ENCODE measurements at places on chromosomes 11 and 22. TPM values are rescaled to one million over a fixed set of nuclear protein-coding genes. Genes with fewer than 3 reads are reported as not detected.

- no peaks in the 10 kb centered on the region for H3K4me1 ChIP-seq
- no peak overlapping the region for H3K4me3 ChIP-seq
- H3K36me3 ChIP-seq, result peaks cover 36% of the 10 kb centered on the region
- no peak for DNase-seq
- no peak overlapping the region for H3K27ac ChIP-seq
- no peaks in the 10 kb centered on the region for H3K27me3 ChIP-seq
Measured at GRCh38 chr22:28791841-28792490, 8.4 kb downstream of the XBP1 start.

DNA sequence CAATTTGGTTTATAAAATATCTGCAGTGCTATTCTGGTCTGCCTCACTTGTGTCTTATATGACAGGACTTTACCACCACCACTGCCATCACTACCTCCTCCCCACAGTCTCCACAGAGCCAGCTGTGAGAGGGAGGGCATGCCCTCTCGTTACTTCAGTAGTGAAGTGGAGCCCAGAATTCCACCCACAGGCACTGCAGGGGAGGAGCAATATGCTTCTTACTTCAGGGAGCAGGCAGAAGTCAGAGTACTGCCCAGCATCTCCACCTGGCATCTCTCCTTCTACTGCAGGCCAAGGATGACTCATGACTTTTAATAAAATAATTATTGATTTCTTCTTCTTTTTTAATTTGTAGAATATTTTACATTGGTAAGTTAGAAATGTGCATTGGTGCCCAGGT, 255.5 kb downstream of the DYNC2H1 start:
- H3K36me3 ChIP-seq, result no peaks in the 10 kb centered on the region
- no peak overlapping the region for H3K4me3 ChIP-seq
- H3K27me3 ChIP-seq, result no peaks in the 10 kb centered on the region
- no peak overlapping the region for H3K27ac ChIP-seq

DNA sequence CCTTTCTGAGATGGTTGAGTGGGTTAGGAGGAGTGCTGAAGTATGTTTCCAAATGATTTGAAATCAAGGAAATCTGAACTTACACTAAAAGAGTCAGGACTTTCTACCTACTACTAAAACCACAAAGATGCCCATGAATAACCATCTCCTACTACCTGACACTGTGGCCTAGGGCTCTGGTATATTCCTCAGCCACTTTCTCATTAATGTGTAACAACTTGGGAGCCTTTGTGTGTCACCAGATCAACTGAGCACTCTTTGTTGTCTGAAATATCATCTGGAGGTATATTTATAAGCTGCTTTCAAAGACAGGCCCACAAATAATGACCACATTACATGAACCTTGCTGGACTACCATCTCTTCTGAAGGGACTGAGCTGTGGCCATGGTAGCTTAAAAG, 43.9 kb downstream of the RELT start:
- DNase-seq, result no peak
- no peaks in the 10 kb centered on the region for H3K27me3 ChIP-seq
- H3K27ac ChIP-seq, result no peak overlapping the region
- no peaks in the 10 kb centered on the region for H3K36me3 ChIP-seq
- peaks cover 10% of the 10 kb centered on the region for H3K4me1 ChIP-seq
- no peak overlapping the region for H3K4me3 ChIP-seq

DNA sequence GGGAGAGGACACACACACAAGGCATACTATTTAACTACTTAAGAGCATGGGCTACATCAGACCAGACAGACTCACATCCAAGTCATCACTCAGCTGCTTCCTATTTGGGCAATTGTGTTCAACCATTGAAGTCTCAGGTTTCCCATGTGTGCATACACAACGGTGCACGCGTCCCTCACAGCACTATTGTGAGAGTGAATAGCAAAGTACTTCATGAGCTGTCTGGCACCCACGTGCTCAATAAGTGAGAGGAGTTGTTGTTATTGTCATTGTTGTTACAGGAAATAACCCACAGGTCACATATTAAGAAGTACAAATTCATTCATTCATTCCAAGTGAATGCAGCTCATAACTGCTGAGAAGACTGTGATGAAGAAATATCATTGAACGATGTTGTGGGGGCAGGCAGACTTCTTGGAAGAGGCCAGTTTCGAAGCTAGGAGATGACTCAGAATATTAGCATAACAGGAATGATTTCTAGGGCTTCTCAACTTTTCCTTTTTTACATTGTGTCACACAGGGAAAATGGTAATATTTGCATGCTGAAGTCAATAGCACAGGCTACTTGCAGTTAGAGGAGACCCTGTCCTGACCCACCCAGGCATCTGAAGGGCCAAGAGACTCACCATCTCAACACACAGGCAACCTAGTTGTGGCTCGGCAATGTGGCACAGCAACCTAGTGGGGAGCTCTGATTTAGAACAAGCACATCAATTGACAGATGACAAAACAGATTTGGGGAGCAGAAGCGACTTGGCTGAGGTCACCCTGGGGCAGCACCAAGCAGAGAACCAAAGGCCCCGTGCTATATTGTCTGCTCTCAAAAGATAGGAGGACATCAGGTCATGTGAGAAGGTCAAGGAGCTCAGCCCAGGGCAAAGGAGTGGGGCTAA, 606.0 kb downstream of the BUD13 start:
- H3K36me3 ChIP-seq, result no peaks in the 10 kb centered on the region
- H3K4me3 ChIP-seq, result no peak overlapping the region
- H3K27me3 ChIP-seq, result no peaks in the 10 kb centered on the region
- DNase-seq, result no peak

GRCh38 chr22:46286941-46287872, 9.5 kb upstream of the GTSE1 start:
- H3K4me1 ChIP-seq, result no peaks in the 10 kb centered on the region
- peak overlapping the region; percentile 5 for H3K4me3 ChIP-seq
- no peaks in the 10 kb centered on the region for H3K27me3 ChIP-seq
- no peak overlapping the region for H3K27ac ChIP-seq

- no peaks in the 10 kb centered on the region for H3K36me3 ChIP-seq
- no peak overlapping the region for H3K27ac ChIP-seq
- no peaks in the 10 kb centered on the region for H3K4me1 ChIP-seq
- no peak for DNase-seq
Measured at GRCh38 chr22:46031066-46031465, 54.1 kb upstream of the WNT7B start.

DNA sequence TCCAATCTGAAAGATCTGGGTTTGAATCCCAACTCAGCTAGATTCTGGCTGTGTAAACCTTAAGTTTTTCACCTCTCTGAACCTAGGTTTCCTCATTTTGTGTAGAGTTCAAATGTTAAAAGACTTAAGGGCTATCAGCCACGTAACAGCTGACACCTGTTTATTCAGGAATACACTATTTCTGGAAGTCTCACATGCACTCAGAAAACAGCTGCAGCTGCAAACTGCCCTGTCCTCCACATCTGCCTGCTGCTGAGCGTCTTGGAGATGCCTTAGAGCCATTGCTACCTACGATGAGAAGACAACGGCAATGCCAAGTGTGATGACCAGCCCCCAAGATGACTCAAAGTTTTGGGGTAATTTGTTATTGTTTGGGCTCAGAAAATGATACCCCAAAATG, 6.7 kb upstream of the TRIM44 start:
- no peak for DNase-seq
- H3K4me1 ChIP-seq, result no peaks in the 10 kb centered on the region
- H3K36me3 ChIP-seq, result no peaks in the 10 kb centered on the region
- H3K4me3 ChIP-seq, result no peak overlapping the region

GRCh38 chr22:49638788-49639187, 188.9 kb downstream of the BRD1 start:
- no peaks in the 10 kb centered on the region for H3K4me1 ChIP-seq
- H3K27ac ChIP-seq, result no peak overlapping the region
- no peaks in the 10 kb centered on the region for H3K36me3 ChIP-seq
- DNase-seq, result no peak
- no peaks in the 10 kb centered on the region for H3K27me3 ChIP-seq

DNA sequence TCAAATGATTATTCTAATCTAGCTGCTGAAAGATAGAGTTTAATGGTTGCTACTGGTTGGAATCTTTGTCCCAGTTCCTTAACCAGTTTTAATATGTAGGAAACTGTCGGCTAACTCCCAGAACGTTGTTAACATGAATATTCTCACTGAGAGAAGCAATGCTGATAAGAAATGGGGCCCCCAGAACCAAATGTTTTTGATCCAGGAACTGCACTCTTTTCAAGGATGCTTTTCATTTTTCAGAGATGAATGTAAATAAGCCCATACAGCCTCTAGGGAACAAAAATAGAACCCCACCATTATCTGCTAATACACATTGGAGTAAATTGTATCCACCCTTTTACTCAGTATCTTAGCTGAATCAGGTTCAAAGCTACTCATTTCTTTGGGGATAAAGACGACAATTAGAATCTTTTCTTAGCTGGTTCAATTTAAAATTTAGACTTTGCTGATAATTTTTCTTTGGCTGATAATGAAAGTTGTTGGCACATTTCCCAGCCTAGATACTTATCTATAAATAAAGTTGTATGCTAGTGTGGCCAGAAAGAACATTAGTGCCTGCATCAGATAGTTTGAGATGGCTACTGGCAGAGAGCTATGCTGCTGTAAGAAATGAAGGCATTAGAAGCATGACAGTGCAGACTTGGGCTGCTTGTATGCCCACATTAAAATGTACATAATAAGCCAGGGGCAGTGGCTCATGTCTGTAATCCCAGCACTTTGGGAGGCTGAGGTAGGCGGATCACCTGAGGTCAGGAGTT, 323.3 kb upstream of the PDGFD start:
- H3K36me3 ChIP-seq, result no peaks in the 10 kb centered on the region
- H3K4me3 ChIP-seq, result no peak overlapping the region
- DNase-seq, result peak; percentile 11
- no peaks in the 10 kb centered on the region for H3K27me3 ChIP-seq
- no peaks in the 10 kb centered on the region for H3K4me1 ChIP-seq
- no peak overlapping the region for H3K27ac ChIP-seq

DNA sequence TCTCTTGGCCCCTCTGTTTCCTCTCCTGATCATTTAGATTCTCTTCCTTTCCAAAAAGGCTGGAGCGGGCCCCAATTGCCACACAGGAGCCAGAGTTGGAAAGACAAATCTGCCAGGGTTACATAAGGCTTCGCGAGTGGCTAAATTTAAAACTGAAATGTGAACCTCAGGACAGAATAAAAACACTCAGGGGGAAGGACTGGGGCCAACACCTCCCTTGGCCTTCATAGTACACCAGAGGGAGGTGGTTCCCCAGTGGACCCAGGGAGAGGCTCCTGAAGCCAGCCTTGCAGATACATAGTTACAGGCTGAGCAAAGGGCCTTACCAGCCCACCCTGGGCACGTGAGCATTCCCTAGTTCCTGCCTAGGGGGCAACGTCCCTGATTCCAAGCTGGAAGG, 150.1 kb downstream of the MN1 start:
- no peak overlapping the region for H3K27ac ChIP-seq
- H3K4me3 ChIP-seq, result no peak overlapping the region
- no peaks in the 10 kb centered on the region for H3K27me3 ChIP-seq
- DNase-seq, result no peak

- H3K4me3 ChIP-seq, result no peak overlapping the region
- no peaks in the 10 kb centered on the region for H3K4me1 ChIP-seq
- no peak overlapping the region for H3K27ac ChIP-seq
- H3K36me3 ChIP-seq, result no peaks in the 10 kb centered on the region
- peak; percentile 81 for DNase-seq
- no peaks in the 10 kb centered on the region for H3K27me3 ChIP-seq
Measured at GRCh38 chr22:33000342-33001280, 57.6 kb downstream of the SYN3 start.

- no peaks in the 10 kb centered on the region for H3K4me1 ChIP-seq
- peaks cover 16% of the 10 kb centered on the region for H3K27me3 ChIP-seq
- H3K36me3 ChIP-seq, result no peaks in the 10 kb centered on the region
- H3K27ac ChIP-seq, result no peak overlapping the region
- no peak overlapping the region for H3K4me3 ChIP-seq
Measured at GRCh38 chr22:49321477-49322055, 506.1 kb downstream of the BRD1 start.

GRCh38 chr11:19276859-19277808, 36.4 kb upstream of the E2F8 start:
- no peak for DNase-seq
- no peak overlapping the region for H3K4me3 ChIP-seq
- no peak overlapping the region for H3K27ac ChIP-seq
- H3K4me1 ChIP-seq, result no peaks in the 10 kb centered on the region
- no peaks in the 10 kb centered on the region for H3K36me3 ChIP-seq

DNA sequence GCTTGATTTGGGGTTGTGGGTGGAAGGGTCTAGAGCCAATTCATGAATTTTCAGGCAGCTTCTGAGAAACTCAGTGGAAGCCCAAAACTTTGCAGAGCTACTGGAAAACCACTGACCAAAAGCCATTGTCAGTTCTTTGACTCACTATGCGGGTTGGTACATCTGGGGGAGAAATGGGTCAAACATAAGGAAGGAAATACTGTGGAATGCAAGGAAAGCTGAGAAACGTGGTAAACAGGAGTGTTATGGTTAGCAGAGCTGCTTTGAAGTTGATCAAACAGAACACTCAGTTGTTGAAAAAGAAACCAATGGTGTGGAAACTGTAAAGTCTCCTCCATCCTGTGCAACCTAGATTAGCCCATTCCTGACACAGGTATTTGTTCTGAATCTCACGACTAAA, 6.3 kb upstream of the ABTB2 start:
- DNase-seq, result no peak
- no peaks in the 10 kb centered on the region for H3K36me3 ChIP-seq
- H3K4me1 ChIP-seq, result no peaks in the 10 kb centered on the region
- H3K4me3 ChIP-seq, result no peak overlapping the region
- no peak overlapping the region for H3K27ac ChIP-seq

DNA sequence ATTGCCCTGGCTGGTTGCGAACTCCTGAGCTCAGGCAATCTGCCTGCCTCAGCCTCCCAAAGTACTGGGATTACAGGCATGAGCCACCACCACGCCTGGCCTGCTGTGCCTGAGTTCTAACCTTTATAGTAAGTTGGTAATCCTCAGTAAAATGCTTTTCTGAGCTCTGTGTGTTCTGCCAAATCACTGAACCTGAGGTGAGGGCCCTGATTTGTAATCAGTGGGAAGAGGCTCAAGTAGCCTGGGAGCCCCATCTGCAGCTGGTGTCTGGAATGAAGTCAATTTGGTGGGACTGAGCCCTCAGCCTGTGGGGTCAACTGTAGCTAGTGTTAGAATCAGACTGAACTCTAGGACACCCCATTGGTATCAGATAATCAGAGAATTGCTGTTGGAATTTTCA, 72.6 kb upstream of the PARVG start:
- no peaks in the 10 kb centered on the region for H3K27me3 ChIP-seq
- no peak overlapping the region for H3K4me3 ChIP-seq
- no peaks in the 10 kb centered on the region for H3K36me3 ChIP-seq
- DNase-seq, result peak; percentile 16

- H3K27ac ChIP-seq, result no peak overlapping the region
- no peak for DNase-seq
- no peak overlapping the region for H3K4me3 ChIP-seq
- H3K27me3 ChIP-seq, result no peaks in the 10 kb centered on the region
- peaks cover 4% of the 10 kb centered on the region for H3K36me3 ChIP-seq
Measured at GRCh38 chr11:113370634-113371033, 16.9 kb upstream of the ANKK1 start.

MUC2 gene
- 0.43 TPM for total RNA-seq

FAM76B gene
- 54.0 TPM for total RNA-seq

SCN3B gene
- total RNA-seq, result 2.7 TPM

CATSPER1 gene
- 2.9 TPM for total RNA-seq

CCDC89 gene
- total RNA-seq, result 3.1 TPM

OR4A47 gene
- total RNA-seq, result not detected

SYNGR1 gene
- 13.3 TPM for total RNA-seq

OR6T1 gene
- not detected for total RNA-seq

CARD16 gene
- 43.0 TPM for total RNA-seq

ELFN2 gene
- 1.5 TPM for total RNA-seq

ASPHD2 gene
- total RNA-seq, result 1.4 TPM

SHISAL1 gene
- 0.49 TPM for total RNA-seq

P4HA3 gene
- 0.40 TPM for total RNA-seq

APOL3 gene
- total RNA-seq, result 46.6 TPM

DMC1 gene
- total RNA-seq, result 2.7 TPM

KCNK4 gene
- total RNA-seq, result not detected

DDX25 gene
- 0.14 TPM for total RNA-seq

CARD10 gene
- total RNA-seq, result 16.3 TPM

COX8A gene
- 149 TPM for total RNA-seq
